ENCODE measurements at places on chromosomes 1 and 21.
A peak's percentile ranks its signal among the peaks of the same experiment; 100 is the strongest.

DNA sequence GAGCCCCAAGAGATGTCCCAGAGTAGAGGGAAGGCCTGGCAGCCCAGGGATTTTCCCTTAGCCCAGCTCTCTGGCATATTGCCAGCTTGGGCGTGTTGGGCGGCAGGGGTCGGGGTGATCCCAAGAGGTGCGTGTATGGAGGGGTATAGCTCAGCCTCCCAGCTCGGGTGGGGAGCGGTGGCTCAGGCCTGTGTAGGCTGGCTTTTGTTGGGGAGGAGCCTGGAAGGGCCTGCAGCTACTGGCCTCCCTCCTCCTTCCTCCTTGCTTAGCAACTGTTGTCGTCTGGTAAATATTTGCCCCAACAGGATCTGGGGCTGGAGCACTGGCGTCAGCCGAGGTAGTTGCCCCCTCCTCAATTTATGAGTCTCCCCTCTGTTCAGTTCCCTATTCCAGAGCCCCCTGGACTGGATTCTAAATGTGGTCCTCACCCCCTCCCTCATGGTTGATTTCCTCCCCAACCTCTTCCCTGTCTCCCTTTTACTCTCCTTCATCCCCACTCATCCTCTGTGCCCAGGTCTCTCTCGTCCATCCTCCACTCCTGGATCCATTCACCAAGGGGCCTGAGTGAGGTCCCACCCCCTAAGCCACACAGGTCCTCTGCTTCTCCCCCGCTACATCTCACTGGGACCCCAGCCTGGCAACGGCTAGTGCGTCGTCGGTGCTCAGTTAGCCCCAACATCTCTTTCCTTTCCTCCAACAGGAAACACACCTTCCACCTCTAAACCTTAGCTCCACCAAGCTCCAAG, 10.3 kb upstream of the LMNA start:
- DNase-seq, result peak; percentile 52

GRCh38 chr1:109537450-109538178, 2.1 kb upstream of the GPR61 start:
- no peak for DNase-seq

GRCh38 chr21:39033878-39034589, 149.2 kb downstream of the PSMG1 start:
- no peak for DNase-seq

GRCh38 chr1:39779137-39779536, 8.0 kb upstream of the OXCT2 start:
- DNase-seq, result no peak

- DNase-seq, result no peak
Observed at GRCh38 chr21:7951854-7952519, 2569.4 kb upstream of the TPTE start.

DNA sequence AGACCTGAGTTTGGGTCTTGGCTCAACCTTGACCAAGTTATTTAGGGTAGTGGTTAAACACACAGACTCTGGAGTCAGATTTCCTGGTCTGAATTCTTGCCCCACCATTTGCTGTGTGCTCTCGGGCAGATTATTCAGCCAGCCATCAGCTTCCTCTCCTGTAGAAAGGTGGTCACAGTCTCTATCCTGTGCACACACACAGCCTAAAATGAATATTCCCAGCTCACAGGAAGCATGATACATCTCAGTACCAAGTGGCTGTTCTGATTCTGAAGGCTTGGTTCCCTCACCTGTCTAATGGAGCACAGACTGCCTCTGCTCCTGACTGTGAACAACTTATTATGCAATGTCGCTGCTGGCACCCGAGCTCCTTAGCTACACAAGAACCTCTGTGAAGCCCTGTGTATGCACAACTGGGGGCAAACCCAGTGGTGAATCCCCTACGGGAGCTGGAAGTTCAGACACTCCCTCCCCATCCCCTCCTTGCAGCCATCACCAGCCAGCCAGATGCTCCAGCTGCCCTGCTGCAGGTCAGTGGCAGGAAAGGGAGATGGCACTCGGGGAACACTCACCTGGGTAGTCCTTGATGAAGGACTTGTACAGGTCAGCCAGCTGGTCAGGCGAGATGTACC, 13.7 kb downstream of the ENO1 start:
- DNase-seq, result no peak

DNA sequence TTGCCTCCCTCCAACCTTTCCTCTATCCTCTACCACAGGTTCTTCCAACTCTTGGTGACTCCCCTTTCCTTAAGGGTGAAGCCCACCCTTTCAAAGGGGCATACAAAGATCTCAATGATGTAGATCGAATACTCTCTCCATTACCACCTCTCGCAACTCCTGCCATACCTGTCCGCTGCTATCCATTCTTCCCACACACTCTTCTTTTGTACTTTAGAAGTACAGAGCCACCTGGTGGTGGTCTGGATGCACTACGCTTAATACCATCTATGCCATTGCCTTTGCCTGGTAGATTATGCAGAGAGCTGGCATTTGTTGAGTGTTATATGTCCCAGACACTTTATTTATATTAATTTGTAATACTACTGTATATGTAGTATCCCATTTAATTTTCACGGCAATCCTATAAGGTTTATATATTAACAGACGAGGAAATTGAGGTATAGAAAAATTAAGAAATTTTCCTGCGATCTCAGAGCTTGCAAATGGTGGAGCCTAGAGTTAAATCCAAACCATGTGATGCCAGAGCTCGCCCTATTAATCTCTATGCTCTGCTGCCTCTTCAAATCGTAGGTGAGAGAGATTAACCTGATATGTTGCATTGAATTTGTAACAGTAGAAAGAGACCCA, 22.9 kb downstream of the TSHB start:
- DNase-seq, result peak; percentile 37

Data from memory B cell (primary cell).